ENCODE measurements at places on chromosomes 6 and 20.

DNA sequence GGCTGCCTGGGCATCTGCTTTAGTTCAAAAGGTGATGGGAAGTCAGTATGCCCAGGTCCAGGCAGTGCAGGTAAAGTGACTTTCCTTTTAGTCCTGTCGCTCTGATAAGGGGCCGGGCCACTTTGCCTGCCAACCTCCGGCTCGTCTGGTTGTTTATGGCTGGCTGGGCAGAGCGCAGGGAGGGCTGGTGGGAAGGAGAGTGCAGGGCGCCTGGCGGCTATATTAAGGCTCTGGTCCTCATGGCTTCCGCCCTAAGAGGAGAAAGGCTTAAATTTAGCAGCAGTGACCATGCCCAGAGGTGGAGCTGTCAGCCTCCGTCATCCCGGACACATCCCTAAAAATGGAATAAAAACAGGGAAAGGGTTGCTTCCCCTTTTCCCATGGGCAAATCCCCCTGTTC is 14.6 kb downstream of the GATA5 start:
- no peak for DNase-seq

GRCh38 chr20:53579581-53580375 is 13.9 kb downstream of the ZNF217 start:
- DNase-seq: peak; percentile 63

DNA sequence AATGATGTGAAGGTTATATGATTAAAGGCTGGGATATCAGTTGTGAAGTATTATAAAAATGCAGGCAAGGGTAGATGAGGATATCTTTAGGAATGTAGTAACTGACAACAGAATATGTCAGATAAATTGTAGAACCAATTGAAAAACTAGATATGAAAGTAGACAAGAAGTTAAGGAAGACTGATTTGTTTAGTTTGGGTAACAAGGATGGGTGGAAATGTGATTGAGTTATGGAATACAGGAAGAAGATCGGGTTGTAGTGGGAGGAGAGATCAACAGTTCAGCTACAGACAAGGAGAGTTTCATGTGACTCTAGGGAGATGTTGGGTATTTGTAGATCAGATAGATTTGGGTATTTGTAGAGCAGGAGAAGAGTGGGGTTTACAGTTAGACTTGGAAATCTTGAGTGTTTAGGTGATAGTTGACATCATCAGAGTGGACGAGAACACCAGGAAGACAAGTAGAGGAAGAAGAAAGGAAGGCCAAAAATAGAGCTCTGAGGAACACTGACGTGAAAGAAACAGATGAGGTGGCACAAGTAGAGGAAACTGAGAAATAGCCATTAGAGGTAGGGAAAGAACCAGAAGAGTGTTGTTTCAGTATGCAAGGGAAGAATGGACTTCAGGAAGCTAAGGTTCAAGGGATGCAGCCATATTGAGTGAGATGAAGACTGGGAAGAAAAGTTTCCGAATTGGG is 12.1 kb upstream of the TSPYL1 start:
- DNase-seq: no peak

DNA sequence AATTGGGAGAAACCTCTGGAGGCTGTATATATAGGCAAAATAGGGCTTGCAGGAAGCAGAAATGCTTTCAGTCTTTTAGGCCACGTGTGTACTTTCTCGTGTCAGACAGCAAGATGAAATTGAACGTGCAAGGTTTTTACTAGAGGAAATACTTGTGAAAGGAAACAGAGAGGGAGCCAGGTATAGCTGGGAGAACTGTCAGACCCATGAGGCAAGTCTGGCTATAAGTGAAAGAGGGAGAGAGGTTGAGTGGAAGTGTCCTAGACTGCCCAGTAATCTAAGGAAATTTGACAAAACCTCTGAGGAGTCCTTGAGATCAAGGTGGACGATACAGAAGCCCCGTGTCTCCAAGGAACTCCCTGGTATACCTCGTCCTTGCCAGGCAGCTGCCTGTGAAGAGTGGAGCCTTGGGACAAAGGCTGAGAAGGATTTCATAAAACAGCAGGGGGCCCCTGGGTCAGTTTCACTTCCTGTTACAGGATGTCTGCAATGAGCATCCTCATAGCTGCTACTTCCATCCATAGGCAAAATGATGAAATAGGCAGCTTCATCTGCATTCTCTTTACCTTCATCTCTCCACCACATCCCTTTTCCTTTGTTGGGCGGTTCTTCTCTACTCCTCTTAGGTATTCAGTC is 114.4 kb upstream of the MAP3K7 start:
- DNase-seq: peak; percentile 4

DNA sequence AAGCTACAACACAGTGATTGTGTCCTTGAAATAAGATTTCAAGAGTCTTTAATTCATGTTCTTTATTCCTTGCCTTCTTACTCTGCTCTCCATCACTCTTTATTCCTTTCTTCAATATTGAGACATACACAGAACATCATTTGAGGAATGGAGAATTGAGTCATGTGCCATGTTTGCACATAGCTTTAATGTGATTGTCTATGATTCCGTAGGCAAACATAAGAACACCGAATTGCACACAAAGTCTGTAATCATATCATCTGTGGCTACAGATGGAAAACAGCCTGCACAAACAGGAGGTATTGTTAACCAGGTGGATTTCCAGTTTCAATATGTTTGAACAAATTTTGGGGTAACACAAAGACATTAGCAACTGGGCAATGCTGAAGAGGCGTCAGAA is 571.6 kb upstream of the GJE1 start:
- DNase-seq: no peak

DNA sequence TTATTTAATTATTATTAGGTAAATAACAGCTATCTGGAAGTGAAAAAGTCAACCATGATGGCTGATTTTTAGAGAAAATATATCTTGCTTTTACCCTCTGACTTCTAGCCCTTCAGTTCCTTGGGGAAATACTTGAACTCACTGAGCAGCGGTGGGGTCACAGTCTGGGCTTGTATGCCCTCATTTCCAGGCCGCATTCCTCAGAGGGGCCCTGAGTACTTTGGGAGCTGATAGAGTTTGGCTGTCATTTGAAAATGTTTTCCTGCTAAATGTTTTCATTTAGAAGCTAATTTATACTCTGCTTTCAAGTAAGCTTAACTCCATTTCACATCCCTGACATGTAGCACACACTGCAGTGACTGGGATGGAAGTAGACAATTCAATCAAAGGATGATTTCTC is 1028.5 kb downstream of the KIF16B start:
- no peak for DNase-seq

GRCh38 chr6:21918041-21918440 is 324.5 kb downstream of the SOX4 start:
- no peak for DNase-seq

DNA sequence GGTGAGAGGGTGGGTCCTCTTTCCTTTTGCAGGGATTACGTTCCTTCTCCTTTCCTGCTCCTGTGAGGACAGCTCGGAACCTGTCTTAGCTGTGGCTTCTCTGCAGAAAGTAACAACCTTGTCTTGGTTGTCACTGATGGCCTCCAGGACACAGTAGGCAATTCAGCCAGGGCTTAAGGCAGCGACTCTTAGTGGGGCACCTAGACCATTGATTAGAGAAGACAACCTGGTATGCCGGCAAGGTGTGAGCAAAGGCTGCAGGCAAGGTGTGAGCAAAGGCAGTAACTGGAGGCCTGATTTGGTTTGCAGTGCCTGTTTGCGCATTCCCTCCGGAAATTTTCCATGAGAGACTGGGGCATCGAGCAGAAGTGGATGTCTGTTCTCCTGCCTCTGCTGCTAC is 37.6 kb downstream of the DYNLT1 start:
- DNase-seq: no peak

DNA sequence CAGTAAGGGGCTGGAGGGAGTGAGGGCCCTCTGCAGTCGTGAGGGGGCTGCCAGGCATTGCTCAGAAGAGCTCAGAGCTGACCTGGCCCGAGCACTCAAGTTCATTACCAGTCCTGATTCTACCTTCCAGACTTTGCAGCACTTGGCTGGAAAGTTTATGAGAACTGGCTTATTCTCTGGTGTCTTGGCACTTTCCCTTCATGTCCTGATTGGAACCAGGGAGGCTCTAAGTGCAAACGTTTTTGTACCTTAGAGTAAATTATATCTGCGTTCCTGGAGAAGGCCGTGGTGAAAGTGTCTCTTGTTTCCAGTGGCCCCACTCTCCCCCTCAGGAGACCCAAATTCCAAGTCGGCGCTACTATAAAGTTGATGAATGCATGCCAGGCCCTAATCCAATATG is 402.3 kb downstream of the CDC5L start:
- no peak for DNase-seq

DNA sequence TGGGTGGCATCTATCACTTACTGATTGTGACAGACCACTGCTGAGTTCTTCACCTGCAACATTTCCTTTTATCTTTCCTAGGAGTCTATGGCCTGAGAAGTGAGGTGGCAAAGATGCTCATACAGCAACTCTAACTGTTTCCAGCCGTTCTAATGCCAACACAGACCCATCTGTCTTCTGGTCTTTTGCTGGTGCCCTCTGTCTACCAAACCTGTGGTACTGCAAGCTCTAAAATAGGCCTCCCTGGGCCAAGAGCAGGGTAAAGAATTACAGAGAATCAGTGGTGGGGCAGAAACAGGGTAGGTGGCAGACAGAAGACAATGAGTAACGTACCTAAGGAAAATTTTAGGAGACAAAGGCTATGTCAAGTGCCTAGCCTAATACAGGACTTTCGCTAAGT is 611.0 kb upstream of the FLRT3 start:
- DNase-seq: no peak

DNA sequence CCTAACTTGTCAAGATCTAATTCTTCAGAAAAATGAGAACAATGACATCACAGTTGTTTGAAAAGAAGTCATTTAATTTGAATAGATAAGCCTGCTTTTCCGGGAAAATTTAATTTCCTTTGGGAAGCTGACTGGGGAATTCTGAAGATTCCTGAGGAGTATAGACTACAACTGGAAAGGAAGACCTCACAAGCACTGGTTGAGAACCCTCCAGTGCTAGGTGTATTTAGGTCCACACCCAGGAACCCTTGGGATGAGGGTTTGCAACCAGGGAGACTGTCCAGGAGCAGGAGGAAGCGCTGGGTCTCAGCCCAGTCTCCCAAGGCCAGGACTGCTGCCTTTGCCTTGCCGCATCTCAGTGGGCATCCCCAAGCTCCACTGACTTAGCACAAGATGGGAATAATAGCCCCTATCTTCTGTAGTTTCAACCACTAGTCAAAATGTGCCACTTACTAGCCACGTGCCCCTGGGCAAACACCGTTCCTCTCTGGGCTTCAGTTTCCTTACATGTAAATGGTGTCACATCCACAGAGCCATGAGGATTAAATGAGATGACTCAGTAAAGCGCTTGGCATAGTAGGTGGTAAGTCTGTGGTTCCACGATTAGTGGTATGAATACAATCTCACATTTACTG is 6.9 kb upstream of the CD93 start:
- DNase-seq: peak; percentile 12

DNA sequence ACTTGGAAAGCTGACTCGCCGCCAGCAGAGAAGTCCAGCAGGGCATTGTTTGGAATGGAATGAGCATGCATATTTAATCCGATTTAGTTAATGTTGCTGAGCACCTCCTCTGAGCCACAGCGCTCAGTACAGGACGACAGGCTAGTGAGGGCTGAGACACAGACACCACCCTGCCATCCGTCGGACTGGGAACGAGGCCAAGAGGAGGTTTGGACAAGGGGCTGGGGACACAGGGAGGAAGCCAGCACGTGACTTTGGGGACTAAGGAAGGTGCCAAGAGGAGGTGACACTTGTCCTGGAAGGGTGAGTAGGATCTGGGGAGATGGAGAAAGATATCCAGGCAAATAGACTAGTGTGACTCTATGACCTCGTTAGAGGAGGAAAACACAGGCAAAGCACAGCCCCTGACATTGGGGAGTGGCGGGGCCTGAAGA is 152.5 kb upstream of the ECI2 start:
- no peak for DNase-seq

GRCh38 chr6:20658516-20658915 is 124.3 kb downstream of the CDKAL1 start:
- DNase-seq: no peak

DNA sequence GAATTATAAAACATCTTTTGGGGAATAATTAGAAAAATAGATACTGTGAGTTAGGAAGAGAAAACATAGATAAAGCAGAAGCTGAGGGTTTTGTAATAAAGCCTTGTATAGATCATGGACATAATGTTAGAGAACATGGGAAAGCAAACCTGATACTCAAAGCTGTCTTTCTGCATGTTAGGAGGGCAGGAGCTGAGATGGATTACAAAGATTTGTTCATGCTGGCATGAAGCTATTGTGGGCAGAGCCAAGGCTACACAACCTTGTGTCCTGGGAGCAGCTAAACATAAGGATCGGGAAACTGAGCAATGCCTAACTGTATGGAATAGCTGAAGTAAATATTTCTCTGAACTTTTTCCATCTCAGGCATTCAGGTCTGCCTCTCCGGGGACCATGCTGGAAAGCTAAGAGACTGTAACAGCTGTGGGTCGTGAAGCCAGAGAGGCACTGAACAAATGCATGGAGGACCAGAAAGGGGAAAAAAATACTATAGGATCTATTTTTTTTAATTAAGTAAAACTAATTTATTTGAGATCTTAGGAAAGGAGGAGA is 28.2 kb upstream of the CNKSR3 start:
- DNase-seq: no peak

GRCh38 chr20:32896521-32897280 is 38.0 kb downstream of the EFCAB8 start:
- peak; percentile 6 for DNase-seq

DNA sequence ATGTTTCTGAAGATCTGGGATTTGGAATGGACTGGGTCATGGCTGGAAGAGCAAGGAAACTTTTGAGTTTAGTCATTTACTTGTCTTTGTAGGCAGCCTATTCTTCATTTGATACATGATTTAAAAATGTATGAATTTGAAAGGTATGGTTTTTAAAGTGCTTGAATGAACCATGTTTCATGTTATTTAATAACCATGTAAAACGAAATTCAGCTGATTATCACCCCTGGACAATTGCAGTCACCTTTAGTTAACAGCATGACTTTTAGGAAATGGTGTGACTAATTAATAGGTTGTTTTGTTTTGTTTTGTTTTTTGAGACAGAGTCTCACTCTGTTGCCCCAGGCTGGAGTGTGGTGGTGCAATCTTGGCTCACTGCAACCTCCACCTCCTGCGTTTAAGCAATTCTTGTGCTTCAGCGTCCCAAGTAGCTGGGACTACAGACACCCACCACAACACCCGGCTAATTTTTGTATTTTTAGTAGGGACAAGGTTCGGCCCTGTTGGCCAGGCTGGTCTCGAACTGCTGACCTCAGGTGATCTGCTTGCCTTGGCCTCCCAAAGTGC is 2.1 kb downstream of the STX11 start:
- peak; percentile 11 for DNase-seq

DNA sequence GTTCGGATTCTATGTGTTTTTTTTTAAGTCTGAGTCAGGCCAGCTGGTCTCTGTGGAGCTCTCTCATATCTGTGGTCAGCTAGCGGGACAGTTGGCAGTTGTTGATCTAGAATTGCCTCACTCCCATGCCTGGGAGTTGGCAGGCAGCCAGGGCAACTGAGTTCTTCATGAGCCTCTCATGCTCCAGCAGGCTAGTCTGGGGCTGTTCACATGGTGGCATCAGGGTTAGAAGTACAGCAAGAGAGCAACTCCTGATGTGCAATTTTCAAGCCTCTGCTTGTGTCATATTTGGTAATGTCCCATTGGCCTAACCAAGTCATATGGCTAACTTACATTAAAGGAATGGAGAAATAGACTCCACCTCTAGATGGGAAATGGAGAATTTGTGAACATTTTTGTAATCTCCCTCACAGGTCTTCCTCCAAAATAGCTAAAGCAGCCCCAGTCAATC is 6.7 kb upstream of the IFT52 start:
- no peak for DNase-seq

- no peak for DNase-seq
Observed at GRCh38 chr6:25042984-25043725, 107.4 kb upstream of the RIPOR2 start.

Measured in activated CD4-positive, alpha-beta T cell treated with anti-CD3 and anti-CD28 coated beads, Interleukin-2, Interleukin-6, amounts not matched to agents 100 ng/mL and 50 ng/mL, durations not matched to agents 16 hours and 8 hours (primary cell).